GF-D8 (cell line): ENCODE measurements at places on chromosomes 16 and 17.

DNA sequence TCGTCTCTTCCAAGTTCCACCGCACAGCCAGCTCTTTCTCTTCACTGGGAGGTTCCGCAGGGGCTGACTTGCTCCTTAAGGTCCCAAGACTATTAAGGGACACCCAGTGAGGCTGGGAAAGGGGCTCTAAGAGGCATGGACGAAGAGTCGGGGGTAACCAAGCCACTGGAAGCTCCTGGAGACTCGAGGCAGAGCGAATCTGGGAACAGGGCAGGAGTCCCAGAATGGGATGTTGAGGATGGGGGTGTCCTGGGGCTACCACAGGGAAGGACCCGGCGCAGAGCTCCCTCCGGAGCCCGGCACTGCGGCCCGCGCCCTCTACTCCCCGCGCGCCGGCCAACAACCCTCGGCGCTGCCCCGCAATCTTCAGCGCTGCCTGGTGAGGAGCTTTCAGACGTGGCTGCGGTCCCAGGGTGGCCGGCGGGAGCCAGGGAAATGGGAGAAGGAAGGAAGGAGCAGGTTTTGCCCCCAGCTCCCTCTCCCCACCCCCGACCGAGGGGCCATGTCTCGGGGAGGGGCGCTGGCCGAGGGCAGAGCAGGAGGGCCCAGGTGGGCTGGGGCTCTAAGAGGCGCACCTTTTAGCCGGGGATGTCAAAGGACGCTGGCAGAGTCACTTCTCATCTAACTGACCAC lies 581 bp downstream of the CHST5 start:
- no peak for DNase-seq

- no peak for DNase-seq
Observed at GRCh38 chr17:45298546-45299285, 18.1 kb downstream of the MAP3K14 start.

GRCh38 chr16:275786-276232 lies at the start of gene RGS11:
Gene RGS11, minus strand, starts transcription at chr16:275944. Its CDS starts 33 bp downstream, at chr16:275911.
- no peak for DNase-seq

DNA sequence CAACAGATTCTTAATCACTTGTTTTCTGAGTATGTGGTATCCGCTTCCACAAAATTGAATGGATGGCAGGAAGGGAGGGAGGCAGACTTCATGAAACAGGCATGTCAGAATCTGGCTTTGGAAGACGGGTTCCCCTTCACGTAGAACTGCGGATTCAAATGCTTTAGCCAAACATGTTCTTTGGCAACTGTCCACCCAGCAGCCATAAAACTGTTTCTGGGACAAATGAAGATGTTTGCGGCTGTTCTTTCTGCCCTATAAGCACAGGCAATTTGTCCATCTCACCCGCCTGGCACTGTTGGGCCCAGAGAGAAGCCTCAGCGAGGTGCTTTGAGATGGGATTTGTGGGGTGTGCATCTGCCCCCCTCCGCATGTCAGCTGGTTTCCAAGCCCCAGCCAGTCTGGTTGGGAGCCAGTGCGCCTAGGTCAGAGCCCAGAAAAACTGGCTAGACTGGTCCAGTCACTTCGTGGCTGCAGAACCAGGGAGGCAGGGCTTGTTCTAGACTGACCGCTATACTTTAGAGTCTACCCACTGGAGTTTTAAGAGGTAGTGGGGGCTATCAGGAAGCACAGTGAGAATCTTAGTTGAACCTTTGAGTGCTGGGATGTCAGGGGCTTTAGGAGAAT lies 6.3 kb downstream of the CRHR1 start:
- DNase-seq, result no peak

- no peak for DNase-seq
Observed at GRCh38 chr16:6122401-6122800, 1024.8 kb upstream of the EEF2KMT start.

DNA sequence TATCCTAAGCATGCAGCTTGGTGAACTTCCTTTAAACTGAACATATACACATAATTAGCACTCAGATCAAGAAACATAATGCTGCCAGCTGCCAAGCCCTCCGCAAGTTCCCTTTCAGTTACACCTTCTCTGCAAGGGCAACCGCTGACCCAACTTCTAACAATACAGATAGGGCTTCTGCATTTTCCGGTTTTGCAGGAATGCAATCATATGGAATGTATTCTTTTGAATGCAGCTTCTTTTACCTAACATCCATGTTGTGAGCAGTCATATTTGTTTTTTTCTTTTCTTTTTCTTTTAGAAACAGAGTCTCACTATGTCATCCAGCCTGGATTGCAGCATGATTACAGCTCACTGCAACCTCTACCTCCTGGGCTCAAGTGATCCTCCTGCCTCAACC lies 110.7 kb downstream of the GSG1L start:
- DNase-seq, result no peak

DNA sequence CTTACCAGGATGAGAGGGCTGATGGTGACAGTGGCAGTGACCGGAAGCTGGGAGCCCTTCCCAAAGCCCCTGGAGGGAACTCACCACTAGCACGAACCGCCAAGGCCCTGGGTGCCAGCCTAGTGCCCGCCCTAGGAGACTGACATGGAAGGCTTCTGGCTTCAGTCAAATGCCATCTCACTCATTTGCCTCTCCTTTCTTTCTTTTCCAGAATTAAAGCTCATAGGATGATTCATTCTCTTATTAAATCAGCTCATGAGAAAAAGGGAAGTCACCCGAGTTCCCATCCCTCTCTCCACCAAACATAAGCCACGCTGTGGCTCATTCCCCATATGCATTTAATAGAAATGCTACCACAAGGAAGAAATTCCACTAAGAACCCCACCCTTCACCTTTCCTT lies 12.1 kb downstream of the CUEDC1 start:
- DNase-seq, result no peak

GRCh38 chr17:81967533-81968395 lies 6.8 kb upstream of the NOTUM start:
- DNase-seq, result no peak

DNA sequence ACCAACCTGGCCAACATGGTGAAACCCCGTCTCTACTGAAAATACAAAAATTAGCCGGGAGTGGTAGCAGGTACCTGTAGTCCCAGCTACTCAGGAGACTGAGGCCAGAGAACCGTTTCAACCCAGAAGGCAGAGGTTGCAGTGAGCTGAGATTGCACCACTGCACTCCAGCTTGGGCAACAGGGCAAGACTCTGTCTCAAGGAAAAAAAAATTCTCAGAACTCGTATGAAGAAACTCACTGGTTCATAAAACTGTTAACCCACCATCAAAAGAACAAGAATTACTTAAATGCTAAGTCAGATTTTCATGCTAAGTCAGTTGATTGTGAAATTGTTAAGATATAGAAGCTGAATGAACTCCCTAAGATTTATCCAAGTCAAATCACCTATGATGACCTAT lies 31.3 kb downstream of the SLC39A11 start:
- DNase-seq, result peak; percentile 94

DNA sequence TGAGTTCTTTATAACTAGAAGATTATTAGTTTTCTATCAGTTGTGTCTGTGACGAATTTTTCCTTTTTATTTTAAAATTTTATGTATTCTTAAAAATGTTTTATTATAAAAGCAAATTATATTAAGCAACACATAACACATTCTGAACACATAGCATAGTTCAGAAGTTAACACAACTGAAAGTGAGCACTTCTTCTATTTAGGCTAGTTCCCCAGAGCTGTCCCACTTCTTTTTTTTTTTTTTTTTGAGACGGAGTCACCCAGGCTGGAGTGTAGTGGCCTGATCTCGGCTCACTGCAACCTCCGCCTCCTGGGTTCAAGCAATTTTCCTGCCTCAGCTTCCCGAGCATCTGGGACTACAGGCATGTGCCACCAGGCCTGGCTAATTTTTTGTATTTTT lies 37.7 kb upstream of the ALDH3A2 start:
- DNase-seq, result no peak
